Fibroblast of skin of left quadriceps (primary cell): ENCODE measurements at places on chromosomes 4 and X.

DNA sequence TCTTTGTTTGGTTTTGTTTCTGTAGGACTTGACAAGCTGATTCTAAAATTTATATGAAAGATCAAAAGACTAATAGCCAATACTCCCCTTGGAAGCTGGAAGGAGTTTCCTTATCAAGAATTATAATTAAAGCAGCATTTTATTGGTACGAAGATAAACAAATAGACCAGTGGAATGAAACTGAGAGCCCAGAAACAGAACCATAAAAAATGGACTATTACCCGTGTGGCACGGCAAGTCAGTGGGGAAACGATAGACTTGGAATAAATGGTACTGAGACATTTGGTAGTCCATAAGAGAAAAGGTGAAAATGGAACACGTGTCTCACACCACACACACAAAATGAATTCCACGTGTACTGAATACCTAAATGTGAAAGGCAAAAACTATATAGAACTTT lies 42.4 kb upstream of the CEP135 start:
- no peak for DNase-seq

DNA sequence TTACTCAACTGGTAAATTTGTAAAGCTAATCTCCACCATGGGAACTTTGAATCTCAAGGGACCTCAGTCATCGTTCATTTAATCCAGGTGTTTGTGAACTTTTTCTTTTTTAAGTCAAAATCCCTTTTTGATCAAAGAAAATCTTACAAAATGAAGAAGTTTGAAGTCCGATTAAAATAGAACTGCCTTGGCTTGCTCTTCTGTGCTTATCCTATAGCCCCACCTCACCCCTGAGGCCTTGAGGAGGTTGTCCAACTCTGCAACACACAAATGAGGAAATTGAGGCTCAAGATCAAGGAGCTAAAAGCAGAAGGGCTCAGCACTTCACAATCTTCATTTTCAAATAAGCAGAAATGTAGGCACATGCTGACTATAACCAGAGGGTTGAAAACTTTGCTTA lies 240.3 kb upstream of the SFRP2 start:
- DNase-seq, result no peak

GRCh38 chrX:12753366-12753765 lies 37.8 kb upstream of the PRPS2 start:
- DNase-seq, result no peak

DNA sequence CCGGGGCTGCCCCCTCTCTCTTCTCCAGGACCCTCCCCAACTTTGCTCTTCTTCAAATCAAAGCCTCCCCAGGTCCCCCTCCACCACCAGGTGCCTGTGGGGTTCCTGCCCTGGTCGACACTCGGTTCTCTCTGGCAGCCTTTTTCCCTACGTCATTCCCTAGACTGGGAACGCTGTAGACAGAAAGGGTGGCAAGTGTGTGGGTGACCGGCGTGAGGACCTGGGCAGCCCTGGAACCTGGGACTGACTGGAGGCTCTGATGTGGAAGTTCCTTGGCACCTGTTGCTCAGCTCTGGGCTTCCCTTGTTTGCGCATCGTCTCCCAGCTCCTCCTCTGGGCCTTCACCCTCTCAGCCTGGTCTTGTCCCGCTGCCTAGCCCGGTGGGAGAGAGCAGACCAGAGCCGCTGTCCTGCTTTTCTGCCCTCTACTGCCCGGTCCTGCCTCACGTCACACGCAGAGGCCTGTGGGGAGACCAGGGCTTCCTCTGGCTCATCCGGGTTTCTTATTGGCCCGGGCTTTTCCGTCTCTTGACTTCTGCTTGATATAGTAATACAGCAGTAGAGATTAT lies 1.3 kb downstream of the TACC3 start:
- DNase-seq, result no peak

GRCh38 chrX:31057691-31058090 lies 14.2 kb downstream of the FTHL17 start:
- no peak for DNase-seq

DNA sequence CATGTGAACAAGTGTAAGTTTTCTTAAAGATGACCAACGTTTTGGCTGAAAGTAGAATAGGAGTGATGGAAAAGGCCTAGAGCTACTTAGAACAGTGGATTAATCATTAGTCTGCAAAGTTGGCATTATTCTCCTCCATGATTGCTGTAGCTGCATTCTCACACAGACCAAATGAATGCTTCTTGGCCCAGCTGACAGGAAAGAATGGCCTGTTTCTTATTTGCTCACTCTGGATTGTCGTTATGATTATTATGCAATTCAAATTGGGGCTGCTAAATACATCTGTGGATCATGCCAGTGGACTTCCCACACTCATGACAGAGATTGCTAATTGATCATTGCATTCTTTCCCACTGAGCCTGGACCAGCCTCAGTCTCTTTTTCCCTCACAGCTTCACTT lies 285.0 kb downstream of the STIM2 start:
- DNase-seq, result no peak

- DNase-seq, result no peak
Measured at GRCh38 chr4:101864660-101865059, 74.1 kb downstream of the BANK1 start.

- no peak for DNase-seq
Measured at GRCh38 chr4:79575709-79576428, 167.8 kb upstream of the GK2 start.
